ENCODE measurements at places on chromosomes 7 and 10. TPM values are rescaled to one million over a fixed set of nuclear protein-coding genes. Genes with fewer than 3 reads are reported as not detected.

DNA sequence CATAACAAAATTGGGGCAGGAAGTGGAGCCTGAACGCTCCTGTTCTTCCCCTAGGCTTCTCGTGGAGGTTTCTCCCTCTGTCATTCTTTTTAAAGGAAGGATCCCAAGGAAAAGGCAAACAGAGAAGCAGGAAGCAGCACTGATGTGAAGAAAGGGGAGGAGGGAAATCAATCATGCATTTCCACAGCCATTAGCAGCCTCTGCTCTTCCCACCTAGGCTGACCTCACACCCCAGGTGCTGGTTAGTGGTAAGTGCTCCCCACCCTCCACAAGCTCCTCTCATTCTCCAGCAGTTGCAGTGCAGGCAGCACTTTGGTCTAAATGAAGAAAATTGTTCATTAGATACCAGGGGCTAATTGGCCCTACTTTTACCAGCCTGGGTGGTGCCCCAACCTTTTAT is 2.6 kb downstream of the CRHR2 start:
- no peak overlapping the region for H3K27ac ChIP-seq
- H3K27me3 ChIP-seq = peaks cover 9% of the 10 kb centered on the region
- peaks cover 18% of the 10 kb centered on the region for H3K4me1 ChIP-seq
- H3K36me3 ChIP-seq = no peaks in the 10 kb centered on the region
- H3K4me3 ChIP-seq = no peak overlapping the region

GRCh38 chr7:73701357-73701995 is 18.0 kb downstream of the STX1A start:
- no peaks in the 10 kb centered on the region for H3K27me3 ChIP-seq
- H3K36me3 ChIP-seq = peaks cover 44% of the 10 kb centered on the region
- H3K4me1 ChIP-seq = peaks cover 20% of the 10 kb centered on the region
- DNase-seq = no peak
- no peak overlapping the region for H3K27ac ChIP-seq
- H3K4me3 ChIP-seq = no peak overlapping the region

GRCh38 chr7:375901-376305 is 85.9 kb downstream of the FOXL3 start:
- H3K36me3 ChIP-seq = no peaks in the 10 kb centered on the region
- H3K27ac ChIP-seq = no peak overlapping the region
- peaks cover 14% of the 10 kb centered on the region for H3K4me1 ChIP-seq
- no peaks in the 10 kb centered on the region for H3K27me3 ChIP-seq
- DNase-seq = no peak
- no peak overlapping the region for H3K4me3 ChIP-seq

GRCh38 chr7:45698303-45699014 is 124.3 kb downstream of the ADCY1 start:
- no peak overlapping the region for H3K27ac ChIP-seq
- H3K36me3 ChIP-seq = no peaks in the 10 kb centered on the region
- no peaks in the 10 kb centered on the region for H3K27me3 ChIP-seq
- DNase-seq = peak; percentile 89
- H3K4me1 ChIP-seq = no peaks in the 10 kb centered on the region

- H3K27ac ChIP-seq = no peak overlapping the region
- H3K27me3 ChIP-seq = no peaks in the 10 kb centered on the region
- H3K4me3 ChIP-seq = no peak overlapping the region
- no peak for DNase-seq
- no peaks in the 10 kb centered on the region for H3K4me1 ChIP-seq
Observed at GRCh38 chr7:13778967-13779366, 210.5 kb downstream of the ETV1 start.

- H3K27me3 ChIP-seq = peaks cover 22% of the 10 kb centered on the region
- DNase-seq = no peak
- H3K36me3 ChIP-seq = no peaks in the 10 kb centered on the region
- no peak overlapping the region for H3K27ac ChIP-seq
Observed at GRCh38 chr10:42975558-42976340, 101.1 kb upstream of the RET start.

DNA sequence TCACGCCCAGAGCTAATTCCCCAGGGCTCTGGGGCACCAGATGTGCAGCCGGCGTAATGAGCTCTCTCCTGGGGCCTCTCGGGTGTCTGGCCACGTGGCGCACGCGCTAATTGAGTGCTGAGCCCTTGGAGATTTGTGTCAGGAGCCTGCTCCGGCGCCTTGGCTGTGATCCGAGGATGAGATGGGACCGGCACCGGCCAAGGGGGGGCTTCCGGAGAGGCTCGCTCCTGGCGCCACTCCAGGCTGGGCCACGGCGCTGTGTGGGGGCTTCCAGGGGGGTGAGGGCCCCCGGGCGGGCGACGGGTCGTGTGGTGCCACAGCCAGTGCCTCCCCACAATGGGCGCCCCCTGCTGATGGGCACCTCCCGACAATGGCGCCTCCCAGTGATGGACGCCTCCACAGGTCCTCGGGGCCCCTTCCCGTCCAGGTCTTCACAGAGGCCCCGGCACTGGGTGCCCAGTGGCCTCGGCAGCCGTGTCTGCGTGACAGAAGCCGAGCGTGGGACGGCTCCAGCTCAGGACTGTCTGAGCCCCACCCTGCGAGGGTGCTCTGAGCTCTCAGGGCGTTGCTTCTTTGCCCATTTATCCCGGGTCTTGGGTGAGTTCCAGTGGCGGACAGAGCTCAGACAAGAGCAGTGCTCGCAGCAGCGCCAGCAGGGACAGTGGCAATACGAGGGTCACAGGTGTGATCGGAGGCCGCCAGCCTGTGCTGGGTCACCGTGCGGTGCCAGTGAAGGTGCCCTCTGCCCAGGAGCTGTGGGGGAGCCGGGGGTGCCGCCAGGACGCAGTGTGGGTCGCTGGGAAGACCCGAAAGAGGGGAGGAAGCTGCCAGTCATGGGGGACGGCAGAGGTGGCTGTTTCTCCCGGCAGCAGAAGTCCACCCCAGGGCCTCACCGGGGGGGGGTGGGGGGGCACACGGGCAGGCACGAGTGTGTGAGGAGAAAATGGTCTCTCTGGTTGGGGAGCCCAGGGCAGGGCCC is 8.2 kb upstream of the NKX6-2 start:
- H3K36me3 ChIP-seq = no peaks in the 10 kb centered on the region
- H3K4me3 ChIP-seq = no peak overlapping the region
- no peak overlapping the region for H3K27ac ChIP-seq
- no peak for DNase-seq
- peaks cover 41% of the 10 kb centered on the region for H3K27me3 ChIP-seq

GRCh38 chr7:83832009-83832408 is 183.1 kb upstream of the SEMA3E start:
- H3K27me3 ChIP-seq = no peaks in the 10 kb centered on the region
- no peaks in the 10 kb centered on the region for H3K4me1 ChIP-seq
- DNase-seq = no peak
- H3K27ac ChIP-seq = no peak overlapping the region
- H3K4me3 ChIP-seq = no peak overlapping the region

- H3K4me3 ChIP-seq = no peak overlapping the region
- H3K27ac ChIP-seq = no peak overlapping the region
- H3K27me3 ChIP-seq = no peaks in the 10 kb centered on the region
- no peaks in the 10 kb centered on the region for H3K4me1 ChIP-seq
Observed at GRCh38 chr7:72415586-72415985, 3.4 kb upstream of the CALN1 start.

GRCh38 chr7:69645683-69646082 is 47.4 kb downstream of the AUTS2 start:
- DNase-seq = no peak
- H3K27ac ChIP-seq = no peak overlapping the region
- peaks cover 51% of the 10 kb centered on the region for H3K4me1 ChIP-seq
- H3K36me3 ChIP-seq = no peaks in the 10 kb centered on the region

- H3K36me3 ChIP-seq = no peaks in the 10 kb centered on the region
- H3K4me1 ChIP-seq = no peaks in the 10 kb centered on the region
- no peak overlapping the region for H3K27ac ChIP-seq
- H3K4me3 ChIP-seq = no peak overlapping the region
- no peaks in the 10 kb centered on the region for H3K27me3 ChIP-seq
Observed at GRCh38 chr7:147079921-147080420, 963.4 kb downstream of the CNTNAP2 start.

The FAM25G gene
- not detected for total RNA-seq

DNA sequence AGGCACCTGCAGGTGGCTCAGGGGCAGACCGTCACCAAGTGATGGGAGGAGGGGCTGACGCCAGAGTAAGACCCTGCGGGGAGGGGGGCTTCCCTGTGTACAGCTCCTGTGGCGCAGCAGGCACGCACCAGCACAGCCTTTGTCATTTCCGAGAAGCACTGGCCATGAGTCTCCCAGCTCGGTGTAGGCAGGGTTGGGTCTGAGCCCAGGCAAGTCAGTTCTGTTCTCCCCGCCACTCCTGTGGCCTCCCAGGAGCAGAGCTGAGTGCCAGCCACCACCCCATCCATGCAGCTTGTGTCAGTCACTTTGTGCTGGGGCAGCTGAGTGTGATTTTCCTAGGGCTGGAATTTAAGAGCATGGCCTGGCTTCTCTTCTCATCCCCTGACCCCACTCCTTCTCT is 13.2 kb downstream of the CPSF4 start:
- H3K36me3 ChIP-seq = peaks cover 98% of the 10 kb centered on the region
- no peaks in the 10 kb centered on the region for H3K4me1 ChIP-seq
- no peaks in the 10 kb centered on the region for H3K27me3 ChIP-seq
- H3K4me3 ChIP-seq = no peak overlapping the region
- no peak for DNase-seq

- no peaks in the 10 kb centered on the region for H3K36me3 ChIP-seq
- no peaks in the 10 kb centered on the region for H3K27me3 ChIP-seq
- no peaks in the 10 kb centered on the region for H3K4me1 ChIP-seq
- no peak overlapping the region for H3K27ac ChIP-seq
Observed at GRCh38 chr7:12623885-12624498, 53.5 kb downstream of the SCIN start.

DNA sequence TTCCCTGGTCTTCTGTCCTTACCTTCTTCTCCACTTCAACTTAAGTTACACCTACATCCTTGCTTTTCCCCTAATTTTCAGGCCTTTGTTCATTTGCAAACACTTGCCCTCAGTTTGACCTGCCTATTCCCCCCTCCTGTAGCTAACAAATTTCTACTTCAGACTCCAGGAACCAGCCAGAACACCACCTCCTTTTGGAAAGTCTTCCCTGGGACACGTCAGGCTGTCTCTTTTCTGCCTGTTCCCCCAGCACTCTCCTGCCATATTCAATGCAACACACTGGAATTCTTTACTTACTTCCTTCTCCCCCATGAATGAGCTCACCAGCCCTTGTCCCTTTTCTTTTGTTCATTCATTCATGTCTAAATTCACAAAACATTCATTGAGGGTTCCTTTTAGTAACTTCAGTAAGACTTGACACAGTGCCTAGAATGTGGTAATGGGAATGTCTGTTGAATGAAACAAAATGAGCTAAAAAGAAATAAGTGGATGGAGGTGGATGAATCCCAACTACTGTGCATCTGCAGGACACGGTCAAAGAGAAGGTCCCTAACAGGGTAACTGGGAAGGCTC is 478.0 kb downstream of the KCNMA1 start:
- peaks cover 5% of the 10 kb centered on the region for H3K4me1 ChIP-seq
- peak; percentile 57 for DNase-seq
- H3K27me3 ChIP-seq = no peaks in the 10 kb centered on the region
- no peak overlapping the region for H3K4me3 ChIP-seq
- peak overlapping the region; percentile 40 for H3K27ac ChIP-seq
- no peaks in the 10 kb centered on the region for H3K36me3 ChIP-seq

DNA sequence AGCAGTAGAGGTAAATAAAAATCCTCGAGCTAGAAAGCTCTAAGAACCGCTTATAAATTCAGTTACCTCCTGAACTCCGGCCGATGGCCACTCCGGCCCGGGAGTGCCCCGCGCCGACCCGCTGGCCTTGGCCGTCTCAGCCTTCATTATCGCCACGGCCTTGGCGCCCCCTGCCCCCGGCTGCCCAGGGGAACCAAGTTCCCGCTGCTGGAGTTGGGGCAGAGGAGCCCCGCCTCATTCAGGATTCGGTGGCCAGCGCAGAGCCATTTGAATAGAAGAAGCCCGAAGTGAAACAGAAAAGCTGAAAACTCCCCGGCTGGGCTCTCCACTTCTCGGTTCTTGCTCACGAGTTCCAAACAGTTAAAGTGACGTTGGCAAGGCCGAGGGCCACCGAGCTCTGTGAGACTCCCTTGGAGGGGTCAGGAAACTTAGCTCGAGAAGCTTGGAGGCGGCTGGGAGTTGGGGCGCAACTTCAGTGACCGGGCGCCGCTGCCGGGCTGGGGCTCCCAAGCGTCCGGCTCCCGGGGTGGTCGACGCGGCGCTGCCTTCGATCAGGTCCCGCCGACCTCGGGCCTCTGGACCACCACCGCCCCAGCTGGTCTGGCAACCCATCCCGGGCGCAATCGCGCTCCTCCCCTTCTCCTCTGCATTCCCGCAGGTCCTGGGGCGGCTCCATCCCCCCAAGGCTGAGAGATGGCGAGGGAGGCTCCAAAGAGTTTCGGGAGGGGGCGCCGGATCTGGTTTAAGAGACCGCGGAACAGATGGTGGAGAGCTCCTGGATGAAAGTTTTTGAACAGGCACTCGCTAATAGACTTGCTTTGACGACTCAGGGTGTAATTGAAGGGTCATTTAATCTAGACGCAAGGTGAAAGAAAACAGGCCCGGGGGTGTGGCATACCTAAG is 5.8 kb upstream of the FEZF1 start:
- H3K4me3 ChIP-seq = peak overlapping the region; percentile 57
- H3K27me3 ChIP-seq = peaks cover 97% of the 10 kb centered on the region
- H3K4me1 ChIP-seq = peaks cover 49% of the 10 kb centered on the region

The ADAM12 gene
- under 0.01 TPM for total RNA-seq

The LIPJ gene
- total RNA-seq = not detected

- DNase-seq = no peak
- peak overlapping the region; percentile 93 for H3K4me3 ChIP-seq
- no peaks in the 10 kb centered on the region for H3K27me3 ChIP-seq
- H3K36me3 ChIP-seq = no peaks in the 10 kb centered on the region
Observed at GRCh38 chr10:58335306-58336005, 650 bp downstream of the UBE2D1 start.

GRCh38 chr7:36346260-36346831 is 43.3 kb upstream of the ANLN start:
- no peak for DNase-seq
- H3K36me3 ChIP-seq = no peaks in the 10 kb centered on the region
- peaks cover 16% of the 10 kb centered on the region for H3K4me1 ChIP-seq
- no peaks in the 10 kb centered on the region for H3K27me3 ChIP-seq
- no peak overlapping the region for H3K27ac ChIP-seq

DNA sequence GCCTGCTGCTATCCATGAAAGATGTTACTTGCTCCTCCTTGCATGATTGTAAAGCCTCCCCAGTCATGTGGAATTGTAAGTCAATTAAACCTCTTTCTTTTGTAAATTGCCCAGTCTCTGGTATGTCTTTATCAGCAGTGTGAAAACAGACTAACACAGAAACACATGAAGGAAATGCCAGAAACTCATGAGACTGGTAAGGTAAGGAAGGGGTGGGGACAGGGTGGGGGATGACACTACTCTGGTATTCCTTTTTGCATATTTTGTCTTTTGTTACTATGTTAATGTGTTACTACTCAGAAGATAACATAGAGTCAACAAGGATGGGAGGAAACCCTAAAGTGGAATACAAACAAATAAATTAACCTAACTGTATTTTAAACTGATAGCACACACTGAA is 69.8 kb upstream of the DRGX start:
- no peak overlapping the region for H3K4me3 ChIP-seq
- H3K36me3 ChIP-seq = peaks cover 51% of the 10 kb centered on the region
- no peaks in the 10 kb centered on the region for H3K27me3 ChIP-seq
- H3K4me1 ChIP-seq = no peaks in the 10 kb centered on the region

DNA sequence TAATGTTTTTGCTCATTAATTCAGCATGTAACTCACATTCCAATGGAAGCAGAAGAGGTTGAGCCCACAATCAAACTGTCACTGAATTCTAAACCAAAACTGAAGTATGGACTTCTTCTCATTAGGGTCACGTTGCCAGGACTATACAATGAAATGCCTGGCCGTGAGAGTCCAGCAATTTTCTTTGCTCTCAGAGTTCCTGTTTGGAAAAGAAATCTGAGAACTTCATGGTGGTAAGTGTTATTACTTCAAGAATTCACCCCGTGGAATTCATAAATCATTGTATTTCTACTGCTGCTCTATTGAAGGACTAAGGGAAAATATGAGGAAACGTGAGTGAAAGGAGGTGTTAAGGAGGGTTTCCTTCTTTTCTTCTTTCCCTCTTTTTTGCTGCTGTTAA is 441.8 kb upstream of the AKR1E2 start:
- no peak overlapping the region for H3K27ac ChIP-seq
- peaks cover 21% of the 10 kb centered on the region for H3K4me1 ChIP-seq
- peak overlapping the region; percentile 5 for H3K4me3 ChIP-seq
- DNase-seq = no peak

Data from esophagus muscularis mucosa (tissue), 4 donors.